ENCODE measurements at places on chromosomes 1 and 21.
A peak's percentile ranks its signal among the peaks of the same experiment; 100 is the strongest.

DNA sequence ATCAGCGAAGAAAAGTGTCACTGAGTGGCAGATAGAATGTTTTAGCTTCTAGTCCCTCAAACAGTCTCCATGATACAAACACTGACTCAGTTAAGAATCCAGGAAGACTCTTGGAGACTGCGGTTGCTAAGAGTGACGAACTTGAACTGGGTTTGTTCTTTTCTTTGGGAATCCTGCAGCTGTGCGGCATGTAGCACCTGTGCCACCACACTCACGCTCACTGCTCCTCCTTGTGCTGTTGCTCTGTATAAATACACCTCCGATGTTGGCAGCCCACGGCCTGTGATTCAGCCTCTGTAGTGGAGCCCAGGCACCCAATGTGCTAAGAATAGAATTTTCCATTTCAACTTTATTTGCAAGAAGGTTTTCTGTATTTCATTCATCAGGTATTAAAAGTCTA is 5.5 kb upstream of the PPIE start:
- H3K27me3 ChIP-seq: peaks cover 53% of the 10 kb centered on the region
- no peaks in the 10 kb centered on the region for H3K36me3 ChIP-seq
- no peak for DNase-seq
- H3K27ac ChIP-seq: no peak overlapping the region

DNA sequence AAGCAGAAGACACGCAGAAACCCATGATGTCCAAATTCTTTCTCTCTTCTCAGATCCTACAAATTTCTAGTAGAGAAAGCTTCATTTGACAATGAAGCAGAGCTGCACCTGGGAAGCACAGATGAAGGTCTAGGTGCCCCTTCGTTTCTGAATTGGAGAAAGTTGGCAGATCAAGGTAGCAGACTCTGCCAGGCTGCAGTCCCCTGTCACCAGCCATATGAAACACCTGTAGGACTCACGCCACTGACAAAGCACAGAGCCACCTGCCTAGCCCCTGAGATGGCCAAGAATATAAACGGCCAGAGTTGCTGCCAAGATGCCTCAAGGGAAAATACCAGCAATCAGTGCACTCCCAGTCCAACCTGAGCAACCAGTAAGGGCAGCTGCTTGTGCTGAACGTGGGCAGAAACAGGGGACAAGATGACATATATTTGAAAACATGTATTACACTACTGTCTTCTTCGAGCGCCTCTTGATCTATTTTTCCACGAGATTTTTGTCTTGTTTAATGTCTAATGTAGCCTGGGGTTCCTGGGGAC is 20.6 kb upstream of the PLEKHA6 start:
- no peaks in the 10 kb centered on the region for H3K36me3 ChIP-seq
- no peak overlapping the region for H3K4me3 ChIP-seq
- DNase-seq: no peak
- H3K27me3 ChIP-seq: no peaks in the 10 kb centered on the region
- no peak overlapping the region for H3K27ac ChIP-seq

- no peaks in the 10 kb centered on the region for H3K36me3 ChIP-seq
- DNase-seq: no peak
- no peaks in the 10 kb centered on the region for H3K4me1 ChIP-seq
- no peak overlapping the region for H3K4me3 ChIP-seq
- no peak overlapping the region for H3K27ac ChIP-seq
- H3K27me3 ChIP-seq: no peaks in the 10 kb centered on the region
Measured at GRCh38 chr21:20902511-20902910, 95.7 kb upstream of the NCAM2 start.

GRCh38 chr1:201426479-201427310 is 5.2 kb upstream of the TNNI1 start:
- peaks cover 3% of the 10 kb centered on the region for H3K4me1 ChIP-seq
- no peak overlapping the region for H3K27ac ChIP-seq
- peaks cover 46% of the 10 kb centered on the region for H3K27me3 ChIP-seq

- H3K4me3 ChIP-seq: no peak overlapping the region
- H3K27ac ChIP-seq: no peak overlapping the region
- peaks cover 13% of the 10 kb centered on the region for H3K4me1 ChIP-seq
Measured at GRCh38 chr1:202280595-202280994, 61.1 kb downstream of the UBE2T start.

DNA sequence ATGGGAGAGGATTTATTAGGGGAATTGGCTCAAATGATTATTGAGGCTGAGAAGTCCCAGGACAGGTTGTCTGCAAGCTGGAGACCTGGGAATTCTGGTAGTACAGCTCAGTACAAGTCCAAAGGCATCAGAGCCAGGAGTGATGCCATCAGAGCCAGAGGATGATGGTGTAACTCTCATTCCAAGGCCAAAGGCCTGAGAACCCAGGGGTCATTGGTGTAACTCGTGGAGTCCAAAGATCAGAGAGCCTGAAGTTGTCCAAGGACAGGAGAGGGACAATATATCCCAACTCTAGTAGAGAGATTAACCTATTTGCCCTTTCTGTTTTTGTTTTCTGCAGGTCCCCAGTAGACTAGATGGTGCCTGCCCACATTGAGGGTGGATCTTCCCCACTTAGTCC is 134.3 kb downstream of the MAP3K21 start:
- no peaks in the 10 kb centered on the region for H3K36me3 ChIP-seq
- no peaks in the 10 kb centered on the region for H3K27me3 ChIP-seq
- no peak for DNase-seq
- H3K4me1 ChIP-seq: no peaks in the 10 kb centered on the region
- H3K27ac ChIP-seq: no peak overlapping the region
- H3K4me3 ChIP-seq: no peak overlapping the region

- H3K27ac ChIP-seq: peak overlapping the region; percentile 99
- DNase-seq: peak; percentile 83
- H3K4me1 ChIP-seq: peaks cover 82% of the 10 kb centered on the region
Measured at GRCh38 chr1:52636721-52637695, 4.0 kb downstream of the SHISAL2A start.

DNA sequence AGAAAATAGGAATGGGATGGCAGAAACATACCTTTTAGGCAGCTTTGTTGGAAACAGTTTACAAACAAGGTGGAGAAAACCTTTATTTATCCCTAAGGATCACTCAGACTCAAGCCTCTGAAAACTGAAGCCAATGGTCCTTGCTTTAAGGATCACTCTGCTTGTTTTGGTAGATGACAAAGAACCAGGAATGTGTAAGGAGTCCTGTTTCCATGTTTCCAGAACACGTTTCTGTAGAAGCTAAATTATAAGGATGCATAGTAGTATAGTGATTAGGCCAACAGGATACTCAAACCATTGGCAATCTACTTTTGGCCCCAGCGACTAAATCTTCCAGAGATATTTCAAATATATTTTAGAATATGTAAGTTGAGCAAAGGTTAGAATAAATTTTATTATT is 149.1 kb upstream of the HP1BP3 start:
- H3K27ac ChIP-seq: no peak overlapping the region
- H3K4me1 ChIP-seq: peaks cover 16% of the 10 kb centered on the region
- no peaks in the 10 kb centered on the region for H3K27me3 ChIP-seq
- no peak for DNase-seq

GRCh38 chr1:198268784-198269645 is 112.2 kb downstream of the NEK7 start:
- H3K4me1 ChIP-seq: no peaks in the 10 kb centered on the region
- H3K36me3 ChIP-seq: peaks cover 4% of the 10 kb centered on the region
- H3K27ac ChIP-seq: no peak overlapping the region
- H3K4me3 ChIP-seq: no peak overlapping the region
- DNase-seq: no peak

DNA sequence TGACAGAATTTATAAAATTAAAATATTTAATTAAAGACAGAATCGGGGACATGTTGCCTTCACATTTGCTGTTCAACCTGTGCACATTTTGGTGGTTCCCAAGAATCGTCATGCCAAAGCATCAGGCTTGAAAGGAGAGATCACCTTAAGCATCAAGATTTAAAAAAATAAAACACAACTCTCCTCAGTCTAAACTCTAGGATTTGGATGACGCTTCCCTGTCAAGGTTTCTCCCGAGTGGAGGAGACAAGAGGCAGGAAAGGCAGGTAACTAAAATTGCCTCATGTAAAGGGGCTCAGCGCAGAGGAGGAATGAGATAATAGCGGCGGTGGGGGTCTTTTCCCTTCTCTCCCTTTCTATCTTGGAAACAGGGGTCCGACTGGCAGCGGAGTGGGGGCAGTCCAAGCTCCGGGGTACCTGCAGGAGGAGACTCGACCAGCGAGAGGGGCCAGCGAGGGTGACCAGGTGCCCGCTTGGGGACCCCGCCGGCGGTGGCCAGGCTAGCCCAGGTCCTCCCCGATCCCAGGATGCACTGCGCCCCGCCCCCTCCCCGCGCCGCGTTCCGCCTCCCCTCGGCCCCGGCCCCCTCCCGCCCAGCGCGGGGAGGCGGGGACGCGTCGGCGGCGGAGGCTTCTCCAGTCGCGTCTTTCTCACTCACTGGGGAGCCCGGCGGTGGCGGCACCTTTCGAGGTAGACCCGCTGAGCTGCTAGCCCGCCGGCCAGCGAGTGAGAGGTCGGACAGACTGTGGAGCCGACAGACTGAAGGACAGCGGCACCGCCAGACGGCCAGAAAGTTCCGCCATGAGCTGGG is at the start of gene FNBP1L:
Gene FNBP1L, plus strand, starts transcription at position 638 of the 811 bp plus-strand sequence. Its CDS starts 164 bp downstream, at position 802.
- peaks cover 17% of the 10 kb centered on the region for H3K4me1 ChIP-seq
- DNase-seq: peak; percentile 61
- peaks cover 66% of the 10 kb centered on the region for H3K27me3 ChIP-seq
- H3K27ac ChIP-seq: no peak within 1 kb of the TSS
- peak within 1 kb of the TSS; percentile 85 for H3K4me3 ChIP-seq
- peaks cover 2% of the 10 kb centered on the region for H3K36me3 ChIP-seq

- H3K27ac ChIP-seq: no peak overlapping the region
- H3K27me3 ChIP-seq: no peaks in the 10 kb centered on the region
- no peaks in the 10 kb centered on the region for H3K4me1 ChIP-seq
- no peak overlapping the region for H3K4me3 ChIP-seq
- peaks cover 31% of the 10 kb centered on the region for H3K36me3 ChIP-seq
Measured at GRCh38 chr1:201999625-202000238, 10.7 kb upstream of the ELF3 start.

- peaks cover 13% of the 10 kb centered on the region for H3K27me3 ChIP-seq
- H3K27ac ChIP-seq: no peak overlapping the region
- peaks cover 4% of the 10 kb centered on the region for H3K4me1 ChIP-seq
- no peaks in the 10 kb centered on the region for H3K36me3 ChIP-seq
Measured at GRCh38 chr1:44467566-44467965, 62.5 kb downstream of the RNF220 start.

DNA sequence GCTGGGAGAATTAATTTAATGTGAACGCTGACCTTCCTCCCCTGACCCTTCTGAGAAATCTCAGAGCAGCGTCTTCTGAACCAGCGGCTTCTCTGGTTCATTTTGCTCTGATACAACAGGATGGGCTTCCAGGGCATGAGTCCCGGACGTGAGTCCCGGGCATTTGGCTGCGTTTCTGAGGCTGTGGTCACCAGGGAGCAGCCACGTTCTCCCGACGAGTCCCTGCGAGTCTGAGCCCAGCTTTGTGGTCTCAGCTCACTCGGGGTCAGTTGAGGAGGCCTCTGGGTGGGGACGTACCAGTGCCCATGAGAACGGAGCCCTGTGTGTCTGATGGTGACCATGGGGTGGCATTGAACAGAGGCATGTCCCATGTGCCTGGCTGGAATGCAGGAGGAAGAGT is 17.7 kb upstream of the OBSCN start:
- peaks cover 9% of the 10 kb centered on the region for H3K4me1 ChIP-seq
- H3K4me3 ChIP-seq: no peak overlapping the region
- DNase-seq: no peak
- H3K36me3 ChIP-seq: no peaks in the 10 kb centered on the region
- no peaks in the 10 kb centered on the region for H3K27me3 ChIP-seq
- no peak overlapping the region for H3K27ac ChIP-seq

GRCh38 chr1:168977618-168978017 is 128.9 kb upstream of the ATP1B1 start:
- no peaks in the 10 kb centered on the region for H3K36me3 ChIP-seq
- DNase-seq: no peak
- H3K4me1 ChIP-seq: no peaks in the 10 kb centered on the region
- H3K27me3 ChIP-seq: no peaks in the 10 kb centered on the region
- H3K27ac ChIP-seq: no peak overlapping the region

DNA sequence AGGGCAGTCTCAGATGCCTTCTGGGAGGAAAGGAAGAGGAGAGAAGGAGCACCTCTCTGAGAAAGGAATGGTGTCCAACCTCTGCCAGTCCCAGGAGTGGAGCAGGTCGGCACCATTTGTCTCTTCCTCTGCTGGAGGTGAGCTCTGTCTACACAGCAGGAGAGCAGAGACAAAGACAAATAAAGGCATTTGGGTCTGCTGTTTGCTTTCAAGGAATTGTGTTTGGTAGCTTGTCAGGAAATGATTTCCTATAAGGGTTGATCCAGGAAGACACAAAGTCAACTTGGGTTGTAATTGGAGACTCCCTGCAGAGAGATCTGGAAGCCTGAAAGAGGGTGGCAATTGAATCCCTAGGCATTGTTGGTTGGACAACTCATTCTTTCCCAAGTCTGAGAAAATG is 34.5 kb upstream of the PLXNA2 start:
- H3K4me3 ChIP-seq: no peak overlapping the region
- H3K36me3 ChIP-seq: no peaks in the 10 kb centered on the region
- peaks cover 32% of the 10 kb centered on the region for H3K27me3 ChIP-seq
- no peaks in the 10 kb centered on the region for H3K4me1 ChIP-seq
- no peak for DNase-seq
- no peak overlapping the region for H3K27ac ChIP-seq

DNA sequence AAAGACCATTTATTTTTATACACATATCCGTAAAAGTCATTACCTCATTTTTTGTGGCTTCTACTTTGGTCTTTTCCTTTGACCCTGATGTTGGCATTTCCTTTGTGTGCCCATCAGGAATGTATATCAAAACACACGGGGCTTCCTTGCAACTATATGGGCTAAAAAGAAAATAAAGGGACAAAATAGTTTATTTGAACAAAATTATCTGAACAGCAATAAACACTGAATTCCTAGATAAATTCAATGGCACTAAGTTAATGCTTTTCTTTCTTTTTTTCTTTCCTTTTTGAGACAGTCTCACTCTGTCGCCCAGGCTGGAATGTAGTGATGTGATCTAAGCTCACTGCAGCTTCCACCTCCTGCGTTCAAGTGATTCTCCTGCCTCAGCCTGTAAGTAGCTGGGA is 45.2 kb downstream of the EPRS1 start:
- H3K36me3 ChIP-seq: peaks cover 42% of the 10 kb centered on the region
- peaks cover 14% of the 10 kb centered on the region for H3K4me1 ChIP-seq
- no peaks in the 10 kb centered on the region for H3K27me3 ChIP-seq
- no peak overlapping the region for H3K27ac ChIP-seq
- H3K4me3 ChIP-seq: no peak overlapping the region
- no peak for DNase-seq

DNA sequence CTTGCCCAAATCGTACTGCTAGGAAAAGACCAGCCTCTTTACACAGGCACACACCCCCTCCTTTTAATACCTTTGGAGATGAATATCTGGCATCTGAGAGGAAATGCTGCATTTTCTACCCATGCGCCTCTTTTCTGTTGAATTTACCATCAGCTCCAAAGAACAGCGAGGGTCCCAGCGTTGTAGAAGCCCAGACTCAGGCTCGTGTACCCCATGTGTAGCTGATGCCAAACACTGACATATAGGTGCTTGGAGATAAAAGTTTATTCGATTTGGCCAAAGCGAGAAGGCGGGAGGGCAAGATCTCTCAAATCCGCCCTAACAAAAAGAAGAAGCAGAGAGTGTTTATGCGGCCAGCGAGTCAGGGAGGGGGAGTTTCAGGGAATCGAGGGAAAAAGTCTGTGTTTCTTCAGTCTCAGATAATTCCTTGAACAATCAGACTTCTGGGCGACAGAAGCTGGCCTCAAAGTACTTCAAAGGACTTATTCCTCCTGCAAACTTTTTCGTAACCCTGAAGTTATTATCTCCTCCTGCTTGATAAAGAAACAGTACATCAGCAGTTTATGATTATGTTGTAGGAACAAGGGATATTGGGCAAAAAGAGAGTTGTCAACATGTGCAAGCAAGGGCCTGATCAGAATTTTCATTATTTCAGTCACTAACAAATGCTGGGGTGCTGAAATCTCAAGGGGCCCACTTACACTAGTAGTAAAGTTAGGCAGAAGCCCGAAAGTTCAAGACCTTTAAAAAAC is 642 bp upstream of the CREG1 start:
- H3K27ac ChIP-seq: peak overlapping the region; percentile 83
- peak overlapping the region; percentile 84 for H3K4me3 ChIP-seq
- DNase-seq: peak; percentile 25
- H3K27me3 ChIP-seq: peaks cover 14% of the 10 kb centered on the region
